ENCODE measurements at places on chromosomes 7 and 10. TPM values are rescaled to one million over a fixed set of nuclear protein-coding genes. Genes with fewer than 3 reads are reported as not detected.

The TMEM139 gene
- total RNA-seq, result 1.1 TPM

The PLXDC2 gene
- 72.0 TPM for total RNA-seq

The FOXI2 gene
- not detected for total RNA-seq

The NFE2L3 gene
- total RNA-seq, result 4.8 TPM

The CH25H gene
- 18.5 TPM for total RNA-seq

The VWC2 gene
- under 0.01 TPM for total RNA-seq

The PLAC9 gene
- 18.4 TPM for total RNA-seq

The PAPSS2 gene
- total RNA-seq, result 75.8 TPM

The LRRC18 gene
- total RNA-seq, result not detected

The PILRA gene
- total RNA-seq, result 36.9 TPM

The STYXL1 gene
- total RNA-seq, result 13.6 TPM

The RELN gene
- total RNA-seq, result 7.1 TPM

The TSPAN12 gene
- 6.5 TPM for total RNA-seq

The SPRN gene
- not detected for total RNA-seq

The IL2RA gene
- total RNA-seq, result 25.0 TPM

The PSD gene
- 1.6 TPM for total RNA-seq

The PKD1L1 gene
- 0.38 TPM for total RNA-seq

The FKBP6 gene
- total RNA-seq, result not detected

The NYAP1 gene
- 0.63 TPM for total RNA-seq

The NAT16 gene
- not detected for total RNA-seq

The GOT1 gene
- total RNA-seq, result 10.0 TPM

The LMOD2 gene
- total RNA-seq, result not detected

The ZNF365 gene
- total RNA-seq, result not detected

The MRLN gene
- not detected for total RNA-seq

The AQP1 gene
- total RNA-seq, result 416 TPM

The TDRD1 gene
- total RNA-seq, result 0.24 TPM

The CLEC5A gene
- 0.25 TPM for total RNA-seq

The TSPAN33 gene
- total RNA-seq, result 1.7 TPM

The PRRT4 gene
- 21.1 TPM for total RNA-seq

The MDFIC gene
- total RNA-seq, result 72.2 TPM

The RAMP3 gene
- 24.6 TPM for total RNA-seq

The ZNF736 gene
- 6.9 TPM for total RNA-seq

The CDK14 gene
- 25.2 TPM for total RNA-seq

The TFPI2 gene
- total RNA-seq, result 106 TPM

The PPP1R17 gene
- not detected for total RNA-seq

The NEUROD6 gene
- total RNA-seq, result not detected

The PPRC1 gene
- 45.8 TPM for total RNA-seq

The ERCC6 gene
- 16.7 TPM for total RNA-seq

The OR6V1 gene
- not detected for total RNA-seq
